WTC11 (cell line): ENCODE measurements at places on chromosomes 16 and 17. TPM values are rescaled to one million over a fixed set of nuclear protein-coding genes. Genes with fewer than 3 reads are reported as not detected.

Gene SYNGR3
- 41.5 to 53.5 TPM (median 51.2 TPM) in 3 replicates for total RNA-seq

Gene SLC6A2
- 0.16 to 0.30 TPM (median 0.20 TPM) in 3 replicates for total RNA-seq

Gene MAP2K3
- total RNA-seq, result 33.7 to 39.7 TPM (median 35.3 TPM) in 3 replicates

Gene HOXB4
- total RNA-seq, result 0.04 TPM in 1 of 3 replicates, not detected in the others

GRCh38 chr17:12485361-12485906 is 180.3 kb upstream of the MYOCD start:
- no peak for DNase-seq

GRCh38 chr17:4502466-4503154 is 3.9 kb downstream of the SPNS2 start:
- DNase-seq, result no peak

- no peak for DNase-seq
These were observed 11.6 kb upstream of the CSNK1D start for GRCh38 chr17:82285141-82285540.

DNA sequence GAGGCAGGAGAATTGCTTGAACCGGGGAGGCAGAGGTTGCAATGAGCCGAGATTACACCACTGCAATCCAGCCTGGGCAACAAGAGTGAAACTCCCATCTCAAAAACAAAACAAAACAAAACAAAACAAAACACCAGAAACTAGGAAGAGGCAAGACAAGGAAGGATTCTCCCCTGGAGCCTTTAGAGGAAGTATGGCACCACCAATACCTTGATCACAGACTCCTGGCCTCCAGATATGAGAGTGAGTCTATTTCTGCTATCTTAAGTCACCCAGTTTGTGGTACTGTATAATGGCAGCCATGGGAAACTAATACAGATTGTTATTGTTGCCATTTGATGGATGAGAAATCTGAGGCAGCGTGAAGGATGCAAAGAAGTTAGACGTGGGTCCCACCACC is 14.6 kb upstream of the CPPED1 start:
- no peak for DNase-seq

- DNase-seq, result no peak
These were observed 6.3 kb upstream of the CBX4 start for GRCh38 chr17:79845601-79845949.
